ENCODE measurements at places on chromosomes 7 and 10.
A peak's percentile ranks its signal among the peaks of the same experiment; 100 is the strongest.

DNA sequence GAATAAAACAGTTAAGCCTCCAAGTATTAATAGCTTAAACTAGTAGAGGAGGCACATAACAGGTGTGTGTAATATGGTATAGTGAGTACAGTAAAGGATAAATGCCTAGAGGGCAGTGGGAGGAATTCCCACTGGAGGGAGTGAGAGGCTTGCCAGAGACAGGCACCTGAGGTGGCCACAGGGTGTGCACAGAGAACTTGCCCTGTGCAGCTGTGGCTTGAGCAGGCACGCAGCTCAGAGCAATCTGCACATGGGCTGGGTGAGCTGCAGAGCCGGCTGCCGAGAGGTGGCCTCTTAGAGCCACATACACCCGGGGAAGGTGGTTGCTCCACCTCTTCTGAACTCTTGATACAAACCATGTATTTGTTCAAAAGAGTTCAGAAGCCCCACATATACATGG is 237.1 kb downstream of the COBL start:
- H3K36me3 ChIP-seq: no peaks in the 10 kb centered on the region
- DNase-seq: no peak
- no peak overlapping the region for H3K4me3 ChIP-seq
- H3K4me1 ChIP-seq: no peaks in the 10 kb centered on the region

- no peak for DNase-seq
- no peaks in the 10 kb centered on the region for H3K27me3 ChIP-seq
- H3K36me3 ChIP-seq: peaks cover 20% of the 10 kb centered on the region
- peak overlapping the region; percentile 97 for H3K4me3 ChIP-seq
- peaks cover 46% of the 10 kb centered on the region for H3K4me1 ChIP-seq
These were observed 655 bp downstream of the KLHL7 start for GRCh38 chr7:23106057-23106822.

GRCh38 chr10:4687397-4687796 is 138.6 kb upstream of the AKR1E2 start:
- no peak overlapping the region for H3K27ac ChIP-seq
- H3K36me3 ChIP-seq: no peaks in the 10 kb centered on the region
- peaks cover 12% of the 10 kb centered on the region for H3K27me3 ChIP-seq

DNA sequence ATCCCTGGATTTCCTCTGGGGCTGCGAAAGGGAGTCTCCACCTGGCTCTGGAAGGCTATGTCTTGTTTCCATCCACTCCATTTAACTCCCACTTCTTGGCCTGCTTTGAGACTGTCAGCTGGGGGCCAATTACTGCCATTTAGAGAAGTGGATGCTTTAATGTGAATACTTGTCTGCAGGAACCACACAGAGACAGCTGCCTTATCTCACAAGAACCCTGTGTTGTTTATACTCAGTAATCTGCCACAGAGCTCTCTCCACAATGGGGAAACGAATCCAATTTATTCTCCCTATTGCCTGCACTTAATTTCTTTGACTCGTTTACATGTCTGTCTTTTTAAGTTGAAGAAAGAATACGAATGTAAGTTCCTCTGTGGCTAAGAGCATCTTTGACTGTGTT is 787.0 kb upstream of the C7orf33 start:
- DNase-seq: no peak
- no peak overlapping the region for H3K27ac ChIP-seq
- no peaks in the 10 kb centered on the region for H3K36me3 ChIP-seq
- H3K27me3 ChIP-seq: no peaks in the 10 kb centered on the region
- H3K4me3 ChIP-seq: no peak overlapping the region
- H3K4me1 ChIP-seq: no peaks in the 10 kb centered on the region

All from activated T-cell treated with anti-CD3 and anti-CD28 coated beads, Interleukin-2, amount 50 U/mL, for 24 hours (primary cell).